ENCODE measurements at places on chromosomes 4 and X.

GRCh38 chr4:46648088-46648744 lies 258.3 kb upstream of the GABRA2 start:
- no peaks in the 10 kb centered on the region for H3K27me3 ChIP-seq
- no peak for DNase-seq
- H3K4me1 ChIP-seq = no peaks in the 10 kb centered on the region
- H3K4me3 ChIP-seq = no peak overlapping the region
- no peak overlapping the region for H3K27ac ChIP-seq
- H3K36me3 ChIP-seq = no peaks in the 10 kb centered on the region

DNA sequence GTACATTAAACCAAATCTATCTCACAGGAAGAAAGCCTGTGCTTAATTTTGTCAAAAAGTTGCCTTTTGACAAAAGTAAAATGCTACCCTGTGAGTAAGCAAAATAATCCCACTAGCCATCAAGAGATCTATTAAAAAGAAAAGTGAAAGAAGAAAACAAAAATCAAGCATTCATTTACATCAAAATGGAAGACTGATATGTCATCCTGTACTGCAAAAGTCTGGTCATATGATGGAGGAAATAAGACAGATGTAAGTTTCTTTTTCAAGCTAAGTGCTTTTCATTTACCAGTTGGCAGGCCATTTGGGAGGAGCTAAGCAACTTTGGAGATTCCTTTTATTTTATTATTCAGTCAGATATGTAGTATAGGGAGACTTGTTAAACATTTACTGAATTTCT lies 387.4 kb downstream of the SPOCK3 start:
- H3K36me3 ChIP-seq = no peaks in the 10 kb centered on the region
- no peak overlapping the region for H3K27ac ChIP-seq
- no peaks in the 10 kb centered on the region for H3K4me1 ChIP-seq
- no peaks in the 10 kb centered on the region for H3K27me3 ChIP-seq
- no peak overlapping the region for H3K4me3 ChIP-seq

- H3K27me3 ChIP-seq = no peaks in the 10 kb centered on the region
- no peaks in the 10 kb centered on the region for H3K36me3 ChIP-seq
- H3K4me1 ChIP-seq = no peaks in the 10 kb centered on the region
- DNase-seq = no peak
Observed at GRCh38 chr4:97593248-97593647, 550.0 kb downstream of the STPG2 start.

- no peak overlapping the region for H3K27ac ChIP-seq
- no peaks in the 10 kb centered on the region for H3K4me1 ChIP-seq
- no peak for DNase-seq
- H3K4me3 ChIP-seq = no peak overlapping the region
- no peaks in the 10 kb centered on the region for H3K27me3 ChIP-seq
- H3K36me3 ChIP-seq = no peaks in the 10 kb centered on the region
Observed at GRCh38 chr4:186743261-186743660, 19.6 kb upstream of the FAT1 start.

DNA sequence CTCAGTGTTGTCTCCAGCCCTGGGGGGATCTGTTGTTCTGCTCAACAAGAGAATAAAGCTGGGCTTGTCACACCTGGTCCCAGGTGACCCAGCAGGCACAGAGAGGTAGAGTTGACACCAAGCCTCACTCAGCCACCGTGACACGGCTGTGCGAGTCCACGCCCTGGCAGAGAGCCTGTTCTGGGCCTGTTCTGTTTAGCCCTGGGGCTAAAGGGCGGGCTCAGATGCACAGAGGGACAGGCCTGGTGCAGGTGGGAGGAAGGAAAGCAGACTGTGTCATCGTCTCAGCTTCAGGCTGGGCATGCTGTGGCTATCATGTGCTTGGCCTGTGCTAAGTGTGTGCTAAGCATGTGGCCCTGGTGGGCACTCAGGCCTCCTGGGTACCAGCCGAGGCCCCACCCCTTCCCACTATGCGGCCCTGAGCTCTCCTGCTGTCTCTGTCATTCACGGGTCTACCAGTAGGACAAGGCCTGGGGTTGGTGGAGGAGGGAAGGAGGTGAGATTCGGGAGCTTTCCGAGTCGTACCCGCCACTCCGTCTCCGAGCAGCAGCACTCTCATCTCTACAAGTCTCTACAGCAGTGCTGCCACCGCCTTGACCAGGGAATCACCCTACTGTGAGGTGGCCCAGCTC lies 10.8 kb downstream of the WFS1 start:
- H3K4me3 ChIP-seq = no peak overlapping the region
- H3K27ac ChIP-seq = no peak overlapping the region
- H3K27me3 ChIP-seq = no peaks in the 10 kb centered on the region
- no peaks in the 10 kb centered on the region for H3K36me3 ChIP-seq
- peak; percentile 49 for DNase-seq

DNA sequence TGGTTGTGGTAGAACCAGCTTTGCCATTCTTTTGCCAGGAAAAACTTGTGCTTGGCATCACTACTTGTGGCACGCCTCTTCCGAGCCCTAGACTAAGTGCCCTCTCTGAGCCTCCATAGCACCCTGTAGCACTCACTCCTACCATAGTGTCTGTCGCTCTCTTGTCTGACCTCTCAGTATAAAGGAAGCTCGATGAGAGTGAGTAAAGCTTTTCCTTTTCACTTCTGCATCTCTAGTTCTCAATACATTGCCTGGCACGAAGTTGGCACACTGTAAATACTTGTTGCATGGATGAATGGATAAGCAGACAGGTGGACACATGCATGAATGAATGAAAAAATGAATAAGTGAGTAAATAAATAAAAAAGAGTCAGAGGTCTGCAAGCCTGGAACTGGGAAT lies 48.3 kb downstream of the TLR10 start:
- peaks cover 1% of the 10 kb centered on the region for H3K4me1 ChIP-seq
- H3K4me3 ChIP-seq = no peak overlapping the region
- no peaks in the 10 kb centered on the region for H3K36me3 ChIP-seq
- H3K27me3 ChIP-seq = no peaks in the 10 kb centered on the region

GRCh38 chr4:91064157-91064853 lies 937.1 kb downstream of the CCSER1 start:
- no peaks in the 10 kb centered on the region for H3K4me1 ChIP-seq
- no peak overlapping the region for H3K27ac ChIP-seq
- no peak for DNase-seq

DNA sequence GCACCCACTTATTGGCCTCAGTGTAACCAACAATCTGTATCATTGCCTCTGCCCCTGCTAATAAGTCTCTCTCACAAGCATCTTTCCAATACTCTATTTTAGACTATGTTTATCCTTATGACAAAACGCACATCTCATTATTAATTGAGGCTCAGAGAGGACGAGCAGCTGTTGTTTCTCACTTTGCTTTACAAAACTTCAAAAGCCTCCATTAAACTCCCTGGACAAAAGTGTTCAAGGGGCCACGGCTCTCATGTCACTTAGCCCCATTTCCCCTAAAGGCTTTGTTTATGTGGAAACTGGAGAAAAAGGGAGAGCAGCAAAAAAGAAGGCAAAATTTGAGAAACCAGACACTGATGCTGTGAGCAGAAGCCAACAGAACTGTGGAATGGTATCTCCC lies 180.0 kb upstream of the LNX1 start:
- no peak overlapping the region for H3K27ac ChIP-seq
- no peak overlapping the region for H3K4me3 ChIP-seq
- H3K4me1 ChIP-seq = no peaks in the 10 kb centered on the region
- no peak for DNase-seq
- no peaks in the 10 kb centered on the region for H3K27me3 ChIP-seq
- H3K36me3 ChIP-seq = no peaks in the 10 kb centered on the region

DNA sequence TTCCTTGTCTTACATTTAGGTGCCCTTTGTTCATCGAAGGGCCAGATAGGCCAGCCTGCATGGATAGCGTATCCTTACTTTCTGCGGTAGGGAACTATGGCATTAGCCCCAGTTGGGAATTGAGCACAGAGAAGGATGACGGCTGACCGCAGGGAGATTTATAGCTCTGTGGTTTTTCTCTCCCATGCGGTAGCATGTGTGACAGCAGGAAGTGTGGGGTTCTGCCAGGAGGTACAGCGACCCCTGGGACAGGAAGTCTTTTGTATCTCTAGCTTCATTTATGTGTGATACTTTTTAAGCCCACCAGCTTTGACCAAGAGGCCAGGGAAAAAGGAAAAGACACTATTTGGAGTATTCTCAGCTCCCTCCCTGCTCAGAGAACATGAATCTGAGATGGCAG lies 33.1 kb downstream of the GAB3 start:
- DNase-seq = no peak
- no peak overlapping the region for H3K4me3 ChIP-seq
- no peaks in the 10 kb centered on the region for H3K27me3 ChIP-seq
- H3K27ac ChIP-seq = no peak overlapping the region

GRCh38 chr4:113478032-113478431 lies 283.5 kb downstream of the CAMK2D start:
- DNase-seq = no peak
- no peak overlapping the region for H3K4me3 ChIP-seq
- no peaks in the 10 kb centered on the region for H3K27me3 ChIP-seq

DNA sequence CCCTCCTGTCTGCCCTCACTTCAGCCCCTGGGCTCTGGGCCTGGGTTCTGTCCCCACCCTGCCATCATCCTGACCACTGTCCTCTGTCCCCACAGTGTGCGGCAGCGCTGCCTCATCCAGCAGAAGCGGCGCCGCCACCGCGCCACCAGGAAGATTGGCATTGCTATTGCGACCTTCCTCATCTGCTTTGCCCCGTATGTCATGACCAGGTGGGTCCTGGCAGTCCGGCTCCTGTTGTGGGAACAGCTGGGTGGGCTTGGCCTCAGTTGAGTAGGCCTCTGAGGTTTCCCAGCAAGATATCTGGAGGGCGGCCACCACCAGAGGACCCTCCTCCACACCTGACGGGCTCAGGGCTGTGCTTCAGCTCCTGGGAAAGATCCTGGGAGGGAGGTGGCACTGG lies 2.2 kb downstream of the GPR78 start:
- H3K27me3 ChIP-seq = no peaks in the 10 kb centered on the region
- no peaks in the 10 kb centered on the region for H3K36me3 ChIP-seq
- H3K27ac ChIP-seq = no peak overlapping the region
- no peak overlapping the region for H3K4me3 ChIP-seq
- peak; percentile 9 for DNase-seq

DNA sequence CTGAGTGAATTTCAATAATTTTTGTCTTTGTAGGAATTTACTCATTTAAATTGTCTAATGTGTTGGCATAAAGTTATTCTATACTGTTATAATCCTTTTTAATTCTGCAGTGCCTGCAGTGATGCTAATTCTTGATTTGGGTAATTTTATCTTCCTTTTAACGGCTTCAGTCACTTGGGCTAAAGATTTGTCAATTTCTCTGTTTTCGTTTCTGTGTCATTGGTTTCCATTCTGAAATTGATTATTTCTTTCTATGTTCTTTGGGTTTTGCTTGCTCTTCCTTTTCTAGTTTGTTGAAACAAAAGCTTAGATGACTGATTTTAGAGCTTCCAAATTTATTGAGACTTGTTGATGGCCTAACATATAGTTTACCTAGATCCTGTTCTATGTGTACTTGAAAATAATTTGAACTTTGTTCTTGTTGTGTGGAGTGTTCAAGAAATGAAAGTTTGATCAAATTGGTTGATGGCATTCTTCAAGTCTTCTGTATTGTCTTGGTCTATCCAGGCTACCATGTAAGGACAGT lies 89.4 kb downstream of the TNIP2 start:
- H3K27ac ChIP-seq = no peak overlapping the region
- no peaks in the 10 kb centered on the region for H3K36me3 ChIP-seq
- no peak overlapping the region for H3K4me3 ChIP-seq
- peaks cover 1% of the 10 kb centered on the region for H3K4me1 ChIP-seq
- no peaks in the 10 kb centered on the region for H3K27me3 ChIP-seq
- DNase-seq = no peak

DNA sequence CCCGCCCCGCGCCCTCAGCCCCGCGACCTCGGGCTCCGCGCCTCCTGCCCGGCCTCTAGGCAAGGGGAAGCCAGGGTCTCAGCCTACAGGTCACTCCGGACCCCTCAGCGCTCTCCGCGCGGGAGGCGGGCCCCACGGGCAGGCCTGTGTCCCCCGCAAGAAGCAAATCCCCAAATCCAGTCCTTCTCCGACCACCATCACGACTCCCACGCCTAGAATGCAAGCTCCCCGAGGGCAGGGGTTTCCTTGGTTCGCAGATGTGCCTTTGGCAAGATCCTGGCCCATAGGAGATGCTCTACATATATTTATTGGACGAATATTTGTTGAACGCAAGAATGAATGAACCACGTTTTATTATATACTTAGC lies 260 bp upstream of the CCDC149 start:
- H3K4me1 ChIP-seq = no peaks in the 10 kb centered on the region
- no peak for DNase-seq
- H3K27me3 ChIP-seq = no peaks in the 10 kb centered on the region
- no peaks in the 10 kb centered on the region for H3K36me3 ChIP-seq

GRCh38 chr4:152117054-152117453 lies 356.2 kb upstream of the GATB start:
- H3K27me3 ChIP-seq = no peaks in the 10 kb centered on the region
- no peak for DNase-seq
- no peak overlapping the region for H3K27ac ChIP-seq

- no peaks in the 10 kb centered on the region for H3K27me3 ChIP-seq
- no peaks in the 10 kb centered on the region for H3K4me1 ChIP-seq
- DNase-seq = no peak
- H3K27ac ChIP-seq = no peak overlapping the region
- no peak overlapping the region for H3K4me3 ChIP-seq
Observed at GRCh38 chr4:22410645-22411247, 105.1 kb downstream of the ADGRA3 start.

DNA sequence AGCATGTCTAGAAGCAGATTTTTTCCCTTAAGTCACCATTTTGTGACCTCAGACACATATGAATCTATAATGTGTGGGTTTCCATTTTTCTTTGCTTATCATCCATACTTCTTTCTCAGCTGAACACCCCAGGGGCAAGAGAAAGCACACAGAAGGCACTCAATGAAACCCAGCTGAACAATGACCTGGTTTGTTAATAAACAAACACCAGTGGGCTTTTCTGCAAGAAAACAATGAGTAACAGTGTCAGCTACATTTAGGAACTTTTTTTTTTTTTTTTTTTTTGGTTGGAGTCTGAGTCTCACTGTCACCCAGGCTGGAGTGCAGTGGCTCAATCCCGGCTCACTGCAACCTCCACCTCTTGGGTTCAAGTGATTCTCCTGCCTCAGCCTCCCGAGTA lies 40.7 kb upstream of the KLF3 start:
- H3K36me3 ChIP-seq = no peaks in the 10 kb centered on the region
- no peak overlapping the region for H3K4me3 ChIP-seq
- H3K27me3 ChIP-seq = no peaks in the 10 kb centered on the region

GRCh38 chrX:92232182-92232581 lies 453.0 kb downstream of the PCDH11X start:
- no peaks in the 10 kb centered on the region for H3K27me3 ChIP-seq
- H3K36me3 ChIP-seq = no peaks in the 10 kb centered on the region
- DNase-seq = no peak
- no peaks in the 10 kb centered on the region for H3K4me1 ChIP-seq

GRCh38 chr4:139664442-139664841 lies 1.2 kb upstream of the MGST2 start:
- H3K4me3 ChIP-seq = no peak overlapping the region
- H3K27ac ChIP-seq = no peak overlapping the region
- DNase-seq = no peak
- peaks cover 2% of the 10 kb centered on the region for H3K4me1 ChIP-seq
- no peaks in the 10 kb centered on the region for H3K36me3 ChIP-seq

- no peaks in the 10 kb centered on the region for H3K4me1 ChIP-seq
- no peak for DNase-seq
- no peaks in the 10 kb centered on the region for H3K27me3 ChIP-seq
- no peak overlapping the region for H3K4me3 ChIP-seq
- H3K36me3 ChIP-seq = no peaks in the 10 kb centered on the region
Observed at GRCh38 chr4:88130544-88131305, 27.7 kb downstream of the ABCG2 start.

Data from ovary (tissue), 10 donors.